ENCODE measurements at places on chromosomes 6 and 20. TPM values are rescaled to one million over a fixed set of nuclear protein-coding genes. Genes with fewer than 3 reads are reported as not detected.

ENPP1 gene
- total RNA-seq = 22.5 TPM

ENPP5 gene
- 5.1 TPM for total RNA-seq

- H3K4me1 ChIP-seq = no peaks in the 10 kb centered on the region
- no peak overlapping the region for H3K27ac ChIP-seq
- H3K4me3 ChIP-seq = no peak overlapping the region
- DNase-seq = no peak
These were observed 37.6 kb downstream of the CFAP61 start for GRCh38 chr20:20089939-20090338.

- no peaks in the 10 kb centered on the region for H3K4me1 ChIP-seq
- H3K27me3 ChIP-seq = no peaks in the 10 kb centered on the region
- no peak overlapping the region for H3K4me3 ChIP-seq
- DNase-seq = no peak
These were observed 15.6 kb downstream of the RMND1 start for GRCh38 chr6:151436300-151436699.

DNA sequence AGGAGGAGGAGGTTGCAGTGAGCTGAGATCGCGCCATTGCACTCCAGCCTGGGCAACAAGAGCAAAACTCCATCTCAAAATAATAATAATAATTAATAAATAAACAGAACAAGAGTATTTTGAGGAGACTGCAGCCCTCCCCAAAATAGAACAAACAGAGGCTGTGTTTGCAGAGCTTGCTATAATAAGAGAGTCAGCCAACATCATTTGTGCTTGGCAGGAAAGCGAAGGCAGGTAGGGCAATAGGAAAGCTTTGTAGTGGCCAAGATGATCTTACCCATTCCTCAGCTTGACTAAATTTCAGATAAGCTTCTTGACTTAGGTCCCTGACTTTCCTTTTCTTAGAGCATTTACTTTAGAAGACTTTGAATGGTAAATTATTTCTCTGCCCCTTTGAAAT is 6.7 kb downstream of the C6orf141 start:
- peaks cover 17% of the 10 kb centered on the region for H3K27me3 ChIP-seq
- DNase-seq = no peak
- peaks cover 6% of the 10 kb centered on the region for H3K4me1 ChIP-seq
- peaks cover 68% of the 10 kb centered on the region for H3K36me3 ChIP-seq

- no peak overlapping the region for H3K27ac ChIP-seq
- H3K4me3 ChIP-seq = no peak overlapping the region
- no peaks in the 10 kb centered on the region for H3K27me3 ChIP-seq
- no peak for DNase-seq
- no peaks in the 10 kb centered on the region for H3K4me1 ChIP-seq
These were observed 85.9 kb downstream of the ADTRP start for GRCh38 chr6:11692451-11693376.

Data from H9 (cell line).